ENCODE measurements at places on chromosomes 13 and 19. TPM values are rescaled to one million over a fixed set of nuclear protein-coding genes. Genes with fewer than 3 reads are reported as not detected.

DNA sequence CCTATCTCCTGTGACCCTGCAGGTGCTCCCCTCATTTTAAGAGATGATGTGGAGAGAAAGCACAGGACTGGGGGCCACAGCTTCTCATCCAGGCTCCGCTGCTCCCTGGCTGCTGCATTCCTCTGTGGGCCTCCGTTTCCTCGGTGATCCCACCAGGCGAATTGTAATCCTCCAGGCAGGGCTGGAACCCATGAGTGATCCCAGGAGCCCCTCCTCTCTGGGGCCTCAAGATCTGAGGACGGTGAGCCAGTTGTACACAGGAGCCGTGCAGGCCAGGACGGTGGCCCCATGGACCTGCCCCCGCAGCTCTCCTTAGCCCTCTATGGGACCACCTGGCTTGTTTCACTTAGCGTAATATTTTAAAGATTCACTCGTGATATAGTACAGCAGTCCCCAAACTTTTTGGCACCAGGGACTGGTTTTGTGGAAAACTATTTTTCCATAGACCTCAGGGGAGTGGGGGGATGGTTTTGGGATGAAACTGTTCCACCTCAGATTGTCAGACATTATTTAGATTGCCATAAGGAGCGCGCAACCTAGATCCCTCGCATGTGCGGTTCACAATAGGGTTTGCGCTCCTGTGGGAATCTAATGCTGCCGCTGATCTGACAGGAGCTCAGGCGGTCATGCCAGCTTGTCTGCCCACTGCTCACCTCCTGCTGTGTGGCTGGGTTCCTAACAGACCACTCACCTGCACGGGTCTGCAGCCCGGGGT, 5.6 kb downstream of the FFAR3 start:
- H3K27ac ChIP-seq, result no peak overlapping the region
- H3K4me3 ChIP-seq, result no peak overlapping the region
- no peak for DNase-seq
- peaks cover 22% of the 10 kb centered on the region for H3K27me3 ChIP-seq
- H3K36me3 ChIP-seq, result no peaks in the 10 kb centered on the region

DNA sequence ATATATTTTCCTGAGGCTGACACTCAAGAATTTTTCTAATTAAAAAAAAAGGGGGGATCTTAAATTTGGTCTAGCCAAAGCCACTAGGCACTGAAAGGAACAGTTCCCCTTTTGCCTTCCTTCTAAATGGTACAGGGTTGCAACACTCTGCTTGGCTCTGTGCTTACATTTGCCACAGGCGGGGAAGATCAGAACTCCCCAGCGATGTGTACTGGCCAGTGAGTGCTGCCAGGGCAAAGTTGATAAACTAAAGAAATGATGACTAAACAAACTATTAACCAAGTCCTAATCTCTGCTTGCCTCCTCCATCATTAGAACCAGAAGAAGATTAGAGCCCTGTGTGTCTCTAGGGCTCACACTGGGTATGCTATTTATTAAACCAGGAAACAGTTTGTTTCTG, 75.3 kb upstream of the SCEL start:
- no peaks in the 10 kb centered on the region for H3K27me3 ChIP-seq
- H3K4me3 ChIP-seq, result no peak overlapping the region
- H3K27ac ChIP-seq, result no peak overlapping the region
- DNase-seq, result no peak
- no peaks in the 10 kb centered on the region for H3K36me3 ChIP-seq

DNA sequence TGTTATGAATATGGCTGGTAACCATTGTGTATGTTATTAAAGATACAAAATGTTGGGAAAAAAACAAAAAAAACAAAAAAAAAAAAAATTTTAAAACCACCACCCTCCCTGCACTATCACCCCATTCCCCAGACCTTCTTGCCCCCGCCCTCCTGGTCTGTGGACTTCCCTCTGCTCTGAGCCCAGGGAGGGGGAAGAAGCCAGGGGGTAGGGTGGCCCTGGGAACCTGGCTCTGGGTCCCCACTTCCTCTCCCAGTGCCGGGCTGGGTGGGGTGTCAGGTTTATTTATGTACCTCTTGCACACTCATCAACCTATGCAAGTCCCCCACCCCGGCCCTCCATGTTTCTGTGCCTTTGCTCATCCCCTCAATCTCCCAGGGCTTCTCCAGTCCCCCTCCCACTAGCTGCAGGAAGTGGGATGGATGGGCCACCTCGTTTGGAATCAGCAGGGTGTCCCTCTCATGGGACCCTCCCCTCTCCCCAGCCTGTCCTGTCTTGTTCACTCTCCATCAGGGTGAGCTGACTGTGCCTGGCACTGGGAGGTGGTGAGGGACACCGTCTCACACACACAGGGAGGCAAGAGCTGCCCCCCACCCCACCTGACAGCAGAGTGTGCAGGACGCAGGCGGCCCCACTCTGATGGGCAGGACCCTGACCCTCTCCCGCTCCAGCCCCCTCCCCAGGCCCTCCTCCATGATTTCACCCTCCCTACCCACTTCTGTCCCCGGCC, 5.9 kb downstream of the PAF1 start:
- H3K27ac ChIP-seq, result no peak overlapping the region
- no peaks in the 10 kb centered on the region for H3K27me3 ChIP-seq
- H3K4me1 ChIP-seq, result peaks cover 4% of the 10 kb centered on the region
- no peak overlapping the region for H3K4me3 ChIP-seq

DNA sequence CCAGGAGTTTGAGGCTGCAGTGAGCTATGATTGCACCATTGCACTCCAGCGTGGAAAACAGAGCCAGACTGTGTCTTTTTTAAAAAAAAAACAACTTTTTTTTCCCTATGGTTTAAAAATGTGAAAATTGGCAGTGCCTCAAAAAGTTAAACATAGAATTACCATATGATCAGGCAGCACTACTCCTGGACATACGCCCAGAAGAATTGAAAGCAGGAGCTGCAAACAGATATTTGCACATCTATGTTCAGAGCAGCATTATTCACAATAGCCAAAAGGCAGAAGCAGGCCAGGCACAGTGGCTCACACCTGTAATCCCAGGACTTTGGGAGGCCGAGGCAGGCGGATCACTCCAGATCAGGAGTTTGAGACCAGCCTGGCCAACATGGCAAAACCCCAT, 3.8 kb upstream of the RETN start:
- no peak for DNase-seq
- H3K4me1 ChIP-seq, result no peaks in the 10 kb centered on the region
- no peaks in the 10 kb centered on the region for H3K36me3 ChIP-seq
- H3K4me3 ChIP-seq, result no peak overlapping the region
- H3K27me3 ChIP-seq, result peaks cover 60% of the 10 kb centered on the region

- no peaks in the 10 kb centered on the region for H3K4me1 ChIP-seq
- no peak overlapping the region for H3K27ac ChIP-seq
- no peak overlapping the region for H3K4me3 ChIP-seq
- H3K27me3 ChIP-seq, result no peaks in the 10 kb centered on the region
These were observed 51.3 kb downstream of the ESD start for GRCh38 chr13:46745706-46746105.

The LILRA2 gene
- not detected for total RNA-seq

The FCER2 gene
- total RNA-seq, result not detected

The RGS9BP gene
- 1.1 TPM for total RNA-seq

Data from PC-9 (cell line).